ENCODE measurements at places on chromosomes 4 and X. TPM values are rescaled to one million over a fixed set of nuclear protein-coding genes. Genes with fewer than 3 reads are reported as not detected.

- DNase-seq, result no peak
Measured at GRCh38 chrX:57137501-57137900, 304 bp upstream of the SPIN2A start.

DNA sequence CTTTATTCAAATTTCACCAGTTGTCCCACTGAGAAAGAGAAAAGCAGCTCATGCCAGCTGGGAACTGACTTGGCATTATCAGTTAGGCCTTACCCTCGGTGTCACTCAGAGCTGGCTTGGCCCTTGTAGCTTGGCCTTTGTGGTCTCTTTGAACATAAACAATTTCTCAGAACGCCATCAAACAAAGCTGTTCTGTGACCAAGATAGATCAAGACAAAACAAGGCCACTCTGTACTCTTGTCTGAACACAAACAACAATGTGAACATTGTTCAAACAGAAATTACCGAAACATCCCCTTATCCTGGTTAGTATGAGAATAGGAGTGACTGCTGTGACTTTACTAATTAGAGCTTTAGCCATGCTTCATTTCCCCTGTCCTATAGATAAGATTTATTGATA is 57.2 kb downstream of the DIPK2B start:
- no peak for DNase-seq

DNA sequence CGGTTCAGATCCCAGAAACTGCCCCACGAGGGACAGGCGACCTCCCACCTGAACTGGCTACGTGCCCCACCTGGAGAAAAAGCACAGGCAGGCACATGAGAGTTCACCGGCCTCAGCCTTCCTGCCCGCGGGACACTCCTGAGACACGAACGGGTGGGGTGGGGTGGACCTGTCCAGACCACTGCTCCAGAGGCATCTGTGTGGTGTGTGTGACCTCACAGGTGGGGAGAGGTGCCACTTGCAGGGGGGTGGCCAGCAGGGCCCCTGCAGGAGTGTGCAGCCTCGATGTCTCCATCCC is 18.5 kb downstream of the NELFA start:
- no peak for DNase-seq

DNA sequence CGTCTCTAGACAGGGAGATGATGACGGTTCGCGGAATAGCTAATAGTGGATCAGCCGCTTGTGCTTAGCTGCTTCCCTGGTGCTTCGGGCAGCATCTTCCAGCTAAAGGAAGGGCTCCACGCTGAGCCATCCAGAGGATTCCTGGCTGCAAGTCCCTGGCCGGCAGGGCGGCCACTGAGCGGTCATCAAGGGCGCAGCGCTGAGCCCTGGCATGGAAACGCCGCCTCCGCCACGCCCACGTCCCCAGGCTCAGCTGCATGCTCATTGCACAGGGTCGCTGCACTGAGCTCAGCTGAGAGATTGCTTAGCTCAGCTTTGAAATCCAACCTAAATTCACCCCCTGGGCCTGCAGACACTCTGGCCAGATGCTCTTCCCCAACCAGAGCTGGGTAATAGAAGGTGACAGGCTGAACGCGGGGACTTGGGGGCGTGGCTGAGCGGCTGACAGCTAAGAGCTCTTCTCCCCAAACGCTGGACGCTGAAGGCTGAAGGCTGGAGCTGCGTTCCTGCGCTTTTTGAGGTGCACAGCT is 118.2 kb upstream of the KIT start:
- peak; percentile 54 for DNase-seq

DNA sequence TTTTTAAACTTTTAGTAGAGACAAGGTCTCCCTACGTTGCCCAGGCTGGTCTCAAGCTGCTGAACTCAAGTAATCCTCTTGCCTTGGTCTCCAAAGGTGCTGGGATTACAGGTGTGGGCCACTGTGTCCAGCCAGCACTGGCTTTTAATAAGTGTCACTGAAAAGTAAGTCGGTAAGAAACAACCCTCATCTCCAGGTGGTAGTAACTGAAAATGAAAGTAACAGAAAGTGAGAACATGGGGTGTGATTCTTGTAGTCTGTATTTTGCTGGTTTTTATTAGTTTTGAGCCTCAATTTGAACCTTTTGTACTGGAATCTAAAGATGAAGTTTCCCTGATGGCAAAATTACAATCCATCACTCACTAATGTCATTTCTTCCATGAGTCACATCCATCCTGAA is 238.1 kb upstream of the AGA start:
- DNase-seq, result no peak

DNA sequence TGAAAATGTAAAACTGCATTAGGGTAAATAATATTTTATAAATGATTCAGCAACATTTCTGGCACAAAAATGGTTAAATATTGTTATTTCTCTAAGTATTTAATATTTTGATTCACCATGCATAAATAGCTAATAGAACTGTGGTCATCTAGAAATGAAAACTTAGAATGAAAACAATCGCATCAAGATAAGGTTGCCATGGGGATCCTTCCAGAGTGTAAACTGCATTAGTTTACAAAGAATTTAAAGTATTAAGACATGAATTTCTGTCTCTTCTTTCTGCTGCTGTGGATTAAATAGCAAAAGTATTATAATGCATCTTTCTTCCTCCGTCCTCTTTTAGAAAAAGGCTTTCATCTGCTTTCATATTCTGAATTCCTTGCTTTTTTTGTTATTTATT is 1064.6 kb upstream of the SLIT2 start:
- DNase-seq, result no peak

The IQSEC2 gene
- 104 TPM for total RNA-seq

The DCLK2 gene
- 19.5 TPM for total RNA-seq
